ENCODE measurements at places on chromosomes 2 and 18.
A peak's percentile ranks its signal among the peaks of the same experiment; 100 is the strongest.

- no peak for DNase-seq
Observed at GRCh38 chr2:219944866-219945265, 317.4 kb downstream of the SLC4A3 start.

DNA sequence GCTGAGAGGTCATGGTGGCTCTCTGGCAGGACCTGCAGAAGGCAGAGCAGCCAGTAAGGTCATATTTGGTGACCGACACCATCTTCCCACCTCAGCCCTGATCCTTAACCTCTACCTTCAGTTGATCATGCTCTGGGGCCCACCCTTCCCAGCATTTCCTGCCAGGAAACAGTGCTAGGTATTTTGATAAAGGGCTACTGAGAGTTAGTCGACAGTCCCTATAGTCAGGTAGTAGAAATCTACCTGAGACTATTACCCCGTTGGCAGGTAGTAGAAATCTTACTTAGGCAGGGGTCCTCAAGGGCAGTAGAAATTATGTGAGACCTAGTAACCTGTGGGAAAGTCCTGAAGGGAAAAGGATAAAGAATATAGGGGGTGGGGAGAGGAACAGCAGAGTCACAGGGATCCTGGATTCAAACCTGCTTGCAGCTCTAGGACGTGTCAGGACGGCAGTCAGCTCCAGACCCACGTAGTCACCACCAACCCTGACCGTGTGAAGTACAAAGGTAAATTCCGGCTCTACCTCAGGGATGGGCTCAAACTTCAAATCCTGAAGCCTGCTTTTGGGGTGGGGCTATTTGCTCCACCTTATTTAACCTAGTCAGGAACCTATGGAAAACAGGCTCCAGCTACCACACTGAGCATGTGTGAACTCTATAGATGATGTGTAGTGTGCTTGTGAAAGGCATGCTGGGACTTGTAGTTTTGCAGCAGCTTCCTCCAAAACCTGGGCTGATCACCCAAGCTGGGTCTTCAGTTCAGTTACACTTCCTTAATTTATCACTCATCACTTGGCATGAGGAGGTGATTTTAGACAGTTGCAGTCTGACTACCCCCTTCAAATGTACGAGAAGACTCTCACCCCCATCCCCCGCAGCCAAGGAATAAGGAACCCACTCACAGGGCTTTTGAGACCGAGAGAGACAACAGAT is at the start of gene DQX1:
Gene DQX1, minus strand, starts transcription at position 515 of the 932 bp plus-strand sequence. Its CDS starts 502 bp downstream, at position 13.
- DNase-seq = peak; percentile 84

- no peak for DNase-seq
Observed at GRCh38 chr18:67109535-67109934, 407.0 kb downstream of the DSEL start.

GRCh38 chr18:39752351-39752750 is 2186.8 kb upstream of the CELF4 start:
- DNase-seq = no peak

DNA sequence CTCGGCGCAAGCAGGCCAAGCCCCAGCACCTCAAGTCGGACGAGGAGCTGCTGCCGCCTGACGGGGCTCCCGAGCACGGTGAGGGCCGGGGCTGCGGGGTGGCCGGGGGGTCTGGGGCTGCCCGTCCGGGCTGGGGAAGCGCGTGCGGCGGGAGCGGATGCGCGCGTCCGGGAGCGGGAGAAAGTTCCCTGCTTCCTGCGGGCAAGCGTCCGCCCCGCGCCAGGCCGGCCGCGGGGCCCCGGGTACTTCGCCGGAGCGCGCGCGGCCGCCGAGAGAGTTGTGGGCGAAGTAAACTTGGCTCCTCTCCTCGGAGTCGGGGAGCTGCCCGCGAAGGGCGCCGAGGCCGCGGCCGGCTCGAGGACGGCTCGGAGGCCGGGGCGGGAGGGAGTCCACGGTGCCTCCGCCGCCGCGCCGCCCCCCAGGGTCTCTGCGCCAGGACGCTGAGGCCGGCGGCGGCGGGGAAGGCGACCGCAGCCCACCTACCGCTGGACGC is 707 bp downstream of the SALL3 start:
- no peak for DNase-seq

- peak; percentile 71 for DNase-seq
Observed at GRCh38 chr2:239253264-239253663, 147.6 kb downstream of the HDAC4 start.

DNA sequence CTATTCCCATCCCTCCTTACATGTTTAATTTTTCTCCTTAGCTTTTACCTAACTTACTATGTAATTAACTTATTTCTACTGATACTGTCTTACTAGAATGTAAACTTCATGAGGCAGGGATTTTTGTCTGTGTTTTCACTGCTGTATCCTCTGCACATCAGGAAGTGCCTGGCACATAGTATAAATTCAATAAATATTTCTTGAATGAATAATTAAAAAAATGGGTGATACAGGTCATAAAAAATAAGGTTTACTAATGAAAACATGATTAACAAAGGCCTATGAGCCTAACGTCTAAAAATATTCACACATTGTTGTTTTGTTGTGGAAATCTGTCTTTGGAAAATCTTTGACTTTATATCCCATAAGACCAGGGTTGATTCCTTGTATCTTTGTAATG is 4.5 kb downstream of the RBKS start:
- no peak for DNase-seq
